SK-MEL-5 (cell line): ENCODE measurements at places on chromosomes 3 and 15. TPM values are rescaled to one million over a fixed set of nuclear protein-coding genes. Genes with fewer than 3 reads are reported as not detected.

DNA sequence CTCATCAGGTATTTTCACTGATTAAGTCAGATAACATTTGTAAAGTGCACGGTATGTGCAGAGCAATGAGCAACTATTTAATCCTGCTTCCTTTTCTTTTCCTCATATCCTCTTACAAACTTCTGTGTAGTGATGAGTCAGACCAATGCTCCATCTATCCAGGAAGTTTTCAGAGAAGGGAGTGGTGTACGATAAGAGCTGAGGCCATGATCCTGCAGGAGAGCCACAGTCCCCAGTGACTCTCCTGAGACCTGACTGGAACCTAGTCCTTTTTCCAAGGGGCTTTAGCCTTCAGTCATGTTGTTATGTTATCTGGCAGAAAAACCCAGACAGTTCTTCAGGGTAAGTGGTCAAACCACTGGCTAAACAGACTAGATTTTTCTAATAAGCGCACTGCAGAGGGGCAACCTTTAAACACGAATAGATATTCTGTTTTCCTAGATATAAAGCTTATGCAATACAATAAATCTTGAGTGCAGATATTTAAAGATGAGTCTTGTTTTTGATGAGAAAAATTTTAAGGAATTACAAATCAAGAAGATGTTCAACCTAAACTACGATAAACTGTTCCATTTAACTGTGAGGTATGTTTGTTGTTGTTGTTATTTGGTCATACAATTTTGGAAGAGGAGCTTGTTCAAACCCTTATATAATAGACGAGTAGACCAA is 110.5 kb upstream of the RAP2B start:
- DNase-seq: no peak

DNA sequence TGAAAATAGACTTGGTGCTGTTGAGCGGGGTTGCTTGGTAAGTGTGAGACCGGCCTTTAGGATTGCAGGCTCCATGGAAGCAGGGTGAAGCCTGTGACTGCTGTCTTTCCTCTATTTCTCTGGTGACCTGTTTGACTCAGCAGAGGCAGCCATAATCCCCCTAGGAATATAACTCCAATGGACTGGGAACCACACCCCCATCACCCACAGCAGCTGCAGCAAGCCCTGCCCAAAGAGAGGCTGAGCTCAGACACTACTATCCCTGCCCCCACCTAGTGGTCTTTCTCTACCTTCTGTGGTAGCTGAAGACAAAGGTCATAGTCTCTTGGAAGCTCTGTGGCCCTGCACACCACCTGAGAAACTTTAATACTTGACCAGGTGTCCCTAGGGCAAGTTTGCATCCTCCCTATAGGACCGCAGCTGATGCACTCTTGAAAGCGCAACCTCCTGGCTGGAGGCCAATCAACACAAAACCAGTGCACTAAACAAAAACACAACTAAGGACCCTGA is 133.6 kb upstream of the MRPL3 start:
- no peak for DNase-seq

GRCh38 chr3:15905041-15905440 is 107.3 kb upstream of the ANKRD28 start:
- no peak for DNase-seq

DNA sequence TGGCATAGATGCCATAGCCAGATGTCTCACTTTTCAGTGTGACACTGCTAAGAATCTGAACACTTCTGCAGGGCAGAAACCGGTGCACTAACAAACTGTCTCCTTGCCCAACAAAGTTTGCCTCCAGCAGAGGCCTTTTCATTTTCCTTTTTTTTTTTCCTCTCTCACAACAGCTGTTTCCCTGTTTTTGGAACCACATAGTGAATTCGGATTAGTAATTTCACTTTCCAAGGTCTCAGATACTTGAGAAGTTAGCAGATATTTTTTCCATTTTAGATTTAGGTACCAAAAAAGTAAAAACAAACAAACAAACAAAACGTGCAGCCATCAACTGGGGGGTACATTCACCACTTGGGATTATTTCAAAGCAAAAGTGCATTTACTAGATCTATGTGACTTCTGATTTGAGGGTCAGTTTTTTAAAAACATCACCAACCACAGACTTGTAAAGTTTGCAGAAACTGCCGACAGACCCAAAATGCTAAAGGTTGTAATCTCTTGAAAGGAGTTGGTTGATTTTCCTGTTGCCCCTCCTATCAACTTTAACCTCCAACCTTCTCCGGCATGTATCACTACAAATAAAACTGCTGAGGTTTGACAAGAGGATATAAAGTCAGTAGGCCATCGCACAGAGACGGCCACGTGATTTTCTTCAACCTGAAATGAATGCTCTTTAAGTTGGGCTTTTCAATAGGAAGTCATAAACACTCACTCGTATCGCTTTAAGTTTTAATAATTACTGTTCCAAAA is 169.1 kb downstream of the CDIN1 start:
- no peak for DNase-seq

DNA sequence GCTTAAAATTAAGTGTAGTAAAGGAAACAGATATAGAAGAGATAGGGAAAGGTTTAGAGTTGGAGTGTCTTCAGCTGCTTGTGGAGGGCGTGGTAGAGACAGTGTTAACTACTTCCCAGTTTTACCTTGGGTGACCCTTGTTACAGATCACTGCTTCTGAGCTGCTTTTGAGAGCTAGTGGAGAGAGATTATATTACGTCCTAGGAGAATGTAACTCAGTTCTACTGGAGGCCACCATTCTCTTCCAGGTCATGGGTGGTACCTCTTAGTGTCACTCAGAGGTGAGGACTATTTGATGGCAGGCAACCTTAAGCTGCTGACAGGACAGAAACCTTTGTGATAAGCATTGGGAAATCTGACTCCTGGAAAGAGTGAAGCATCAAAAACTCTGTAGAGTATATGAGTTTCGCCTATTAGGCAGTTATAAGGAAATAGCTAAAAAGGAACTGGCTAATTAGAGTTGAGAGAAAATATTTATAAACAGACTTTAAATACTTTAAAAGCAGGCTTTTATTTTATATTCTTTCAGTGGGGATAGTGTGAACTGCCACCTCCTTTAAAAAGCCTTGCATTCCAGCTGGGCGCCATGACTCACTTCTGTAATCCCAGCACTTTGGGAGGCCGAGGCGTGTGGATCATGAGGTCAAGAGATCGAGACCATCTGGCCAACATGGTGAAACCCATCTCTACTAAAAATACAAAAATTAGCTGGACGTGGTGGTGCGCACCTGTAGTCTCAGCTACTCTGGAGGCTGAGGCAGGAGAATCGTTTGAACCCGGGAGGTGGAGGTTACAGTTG is 106.5 kb downstream of the ZNF609 start:
- no peak for DNase-seq

DNA sequence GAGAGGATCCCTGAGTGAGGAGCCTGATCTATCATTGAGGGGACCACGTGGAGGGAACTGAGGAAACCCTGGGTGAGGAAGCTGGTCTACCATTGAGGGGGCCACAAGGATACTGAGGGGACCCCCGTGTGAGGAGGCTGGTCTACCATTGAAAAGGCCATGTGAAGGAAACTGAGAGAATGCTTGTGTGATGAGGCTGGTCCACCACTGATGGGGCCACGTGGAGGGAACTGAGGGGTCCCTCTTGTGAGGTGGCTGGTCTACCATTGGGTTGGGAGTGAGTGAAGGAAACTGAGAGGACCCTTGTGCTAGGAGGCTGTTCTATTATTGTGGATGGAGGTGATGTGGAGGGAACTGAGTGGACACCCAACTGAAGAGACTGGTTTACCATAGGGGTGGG is 161.3 kb downstream of the FBLN2 start:
- no peak for DNase-seq

CIDEC gene
- 0.24 and 0.71 TPM in 2 replicates for total RNA-seq

CCR3 gene
- total RNA-seq: not detected in 2 replicates

ARHGAP11A gene
- total RNA-seq: 17.7 and 27.0 TPM in 2 replicates

HYAL1 gene
- 0.24 and 1.1 TPM in 2 replicates for total RNA-seq

BSN gene
- 0.11 and 0.40 TPM in 2 replicates for total RNA-seq
